ENCODE measurements at places on chromosomes 7 and 10.

DNA sequence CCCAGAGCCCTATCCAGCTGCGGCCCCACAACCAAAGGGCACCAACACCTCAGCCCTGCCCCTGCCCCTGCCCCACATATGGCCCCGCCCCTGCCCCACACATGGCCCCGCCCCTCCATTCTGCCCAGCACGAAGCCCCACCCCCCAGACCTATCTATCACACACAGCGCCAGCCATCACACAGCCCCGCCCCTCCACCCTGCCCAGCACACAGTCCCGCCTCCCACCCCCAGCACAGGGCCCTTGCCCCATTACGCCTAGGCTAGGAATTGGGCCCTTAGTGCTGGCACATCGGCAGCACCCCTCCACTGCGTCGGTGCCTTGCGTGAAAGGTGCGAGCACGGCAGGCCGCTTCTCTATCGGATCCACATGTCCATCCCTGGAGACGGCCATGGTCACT lies 126.8 kb downstream of the MAD1L1 start:
- DNase-seq: no peak

DNA sequence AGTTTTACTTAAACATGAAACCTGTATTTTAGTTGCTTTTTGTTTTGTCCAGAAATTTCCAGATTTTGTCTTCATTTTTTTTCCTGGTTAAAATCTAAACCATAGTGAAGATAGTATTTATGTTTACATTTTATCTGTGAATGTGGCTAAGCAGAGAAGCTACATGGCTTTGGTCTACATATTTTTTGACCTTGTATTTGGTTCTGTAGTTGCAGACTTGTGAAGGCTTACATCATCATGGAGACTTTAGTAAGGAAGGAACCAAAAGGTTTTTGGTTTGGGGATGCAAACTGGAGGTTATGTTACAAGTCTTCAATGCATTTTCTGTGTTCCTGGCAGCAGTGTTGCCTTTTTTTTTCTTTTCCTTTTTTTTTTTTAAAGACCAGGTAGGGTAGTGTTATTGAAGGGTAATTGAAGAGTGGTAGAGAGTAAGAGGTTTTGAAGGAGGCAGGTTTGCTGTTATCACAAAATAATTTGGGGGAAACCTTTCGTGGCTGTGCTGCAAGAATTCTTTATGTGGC lies 30.9 kb upstream of the VDAC2 start:
- no peak for DNase-seq

- DNase-seq: no peak
Measured at GRCh38 chr7:71900556-71900955, 511.6 kb downstream of the CALN1 start.

- no peak for DNase-seq
Measured at GRCh38 chr10:43197834-43198681, 59.8 kb downstream of the CSGALNACT2 start.

DNA sequence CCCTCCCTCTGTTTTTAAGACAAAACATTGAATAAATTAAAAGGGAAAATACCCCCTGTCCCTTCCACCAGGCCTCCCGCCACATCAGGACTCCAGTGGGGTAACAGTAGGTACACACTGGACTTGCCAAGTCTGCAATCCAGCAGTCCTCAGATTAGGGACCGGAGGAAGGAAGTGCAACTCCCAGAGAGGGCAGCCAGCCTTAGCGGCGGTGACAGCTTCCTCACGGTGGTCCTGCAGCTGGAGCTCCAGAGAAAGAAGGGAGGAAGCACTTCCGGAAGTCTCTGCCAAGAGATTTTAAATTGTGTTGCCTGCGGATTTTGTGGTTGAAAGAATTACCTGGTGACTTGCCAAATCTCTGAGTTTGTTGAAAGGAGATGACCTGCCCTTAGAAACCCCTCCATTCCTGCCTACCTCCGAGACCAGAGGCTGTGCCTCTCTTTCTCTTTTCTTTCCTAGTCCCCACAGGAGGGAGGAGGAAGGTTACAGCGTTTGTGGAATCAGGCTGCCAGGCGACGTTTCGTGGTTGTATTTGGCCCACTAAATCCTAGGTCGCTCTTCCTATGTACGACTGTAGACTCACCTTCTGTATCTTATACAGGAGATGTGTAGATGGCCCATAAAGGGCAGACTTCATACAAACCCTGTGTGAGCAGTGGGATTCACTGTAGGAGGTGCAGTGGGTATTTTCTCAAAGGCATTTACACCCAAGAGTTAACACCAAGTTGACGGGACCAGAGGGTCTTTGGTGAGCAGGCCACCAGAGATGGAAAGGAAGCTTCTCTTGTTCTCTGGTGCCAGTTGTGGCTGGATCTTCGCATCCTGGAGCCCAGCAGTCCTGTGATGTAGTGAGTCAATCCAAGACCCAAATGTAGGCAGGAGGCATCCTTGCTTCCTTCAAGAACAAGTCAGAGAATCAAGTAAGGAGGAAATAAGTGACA lies 77.9 kb downstream of the INSIG1 start:
- no peak for DNase-seq

- DNase-seq: no peak
Measured at GRCh38 chr10:75272896-75273295, 37.1 kb upstream of the COMTD1 start.

DNA sequence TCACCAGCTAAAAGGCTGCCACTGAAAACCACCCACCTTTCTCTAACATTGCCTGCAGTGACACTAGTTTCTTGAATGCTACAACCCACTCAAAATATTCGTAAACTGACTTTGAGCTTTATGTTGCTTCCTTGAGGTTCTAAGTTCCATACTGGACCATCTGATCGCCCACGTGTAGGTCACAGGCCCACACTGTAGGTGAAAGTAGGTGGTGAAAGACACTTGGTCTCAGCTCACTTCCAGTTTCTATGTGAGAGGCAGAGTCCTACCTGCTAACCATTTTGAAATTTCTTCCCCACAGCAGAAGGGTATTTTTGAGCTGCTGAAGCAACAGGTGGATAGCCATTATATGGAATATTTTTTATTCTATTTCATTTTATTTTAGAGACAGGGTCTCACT lies 97.3 kb downstream of the MYO3A start:
- no peak for DNase-seq

- no peak for DNase-seq
Measured at GRCh38 chr10:61895898-61896600, 5.5 kb upstream of the ARID5B start.

DNA sequence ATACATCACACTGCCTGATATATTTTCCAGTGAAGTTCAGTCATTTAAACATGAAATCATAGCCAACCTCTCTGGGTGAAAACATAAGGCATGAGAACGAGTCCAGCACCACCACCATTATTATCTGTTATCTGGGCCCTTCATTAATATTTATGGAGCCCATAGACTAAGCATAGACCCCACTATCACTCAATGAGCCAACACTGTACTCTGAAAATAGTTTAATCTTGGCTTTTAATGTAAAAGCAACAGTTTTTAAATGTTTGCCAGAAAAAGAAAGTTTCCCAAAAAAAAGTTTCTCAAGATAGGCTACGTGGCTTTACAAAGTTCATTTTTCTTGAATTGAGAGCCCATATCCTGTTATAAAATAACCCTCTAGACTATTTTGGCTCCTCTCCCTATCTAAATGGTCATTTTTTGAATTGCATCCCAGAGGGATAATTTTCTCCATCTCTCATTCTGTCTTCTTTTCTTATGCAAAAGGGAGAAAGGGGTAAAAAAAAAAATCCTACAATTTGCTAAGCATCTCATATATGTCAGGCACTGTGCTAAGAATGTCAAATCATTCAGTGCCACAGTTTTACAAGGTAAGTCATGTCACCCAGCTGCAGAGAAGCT lies 66.1 kb downstream of the FZD1 start:
- no peak for DNase-seq

GRCh38 chr10:1486841-1487687 lies 250.3 kb downstream of the ADARB2 start:
- no peak for DNase-seq

GRCh38 chr7:116097365-116098009 lies 66.9 kb upstream of the TFEC start:
- DNase-seq: no peak

- DNase-seq: no peak
Measured at GRCh38 chr7:99194301-99194700, 13.6 kb downstream of the KPNA7 start.

DNA sequence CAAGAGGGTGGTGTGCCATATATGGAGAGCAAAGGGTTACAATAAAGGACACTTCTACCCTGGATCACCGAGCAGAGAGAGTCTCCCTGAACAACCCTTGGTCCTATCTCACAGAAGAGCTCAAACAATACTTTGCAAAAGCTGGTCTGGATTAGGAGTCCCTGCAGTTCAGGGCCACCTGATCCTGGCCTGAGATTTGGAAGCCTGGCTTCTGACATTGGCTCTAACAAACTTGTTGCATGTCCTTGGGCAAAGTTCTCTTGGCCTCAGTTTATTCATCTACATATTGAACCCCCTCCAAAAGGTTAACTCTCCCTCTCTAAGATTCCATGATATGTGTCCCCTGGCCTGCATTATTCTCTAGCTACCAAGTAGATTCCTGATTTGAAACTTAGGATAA lies 1.7 kb downstream of the RBP4 start:
- no peak for DNase-seq

GRCh38 chr10:60536529-60537114 lies 146.9 kb upstream of the ANK3 start:
- DNase-seq: no peak

DNA sequence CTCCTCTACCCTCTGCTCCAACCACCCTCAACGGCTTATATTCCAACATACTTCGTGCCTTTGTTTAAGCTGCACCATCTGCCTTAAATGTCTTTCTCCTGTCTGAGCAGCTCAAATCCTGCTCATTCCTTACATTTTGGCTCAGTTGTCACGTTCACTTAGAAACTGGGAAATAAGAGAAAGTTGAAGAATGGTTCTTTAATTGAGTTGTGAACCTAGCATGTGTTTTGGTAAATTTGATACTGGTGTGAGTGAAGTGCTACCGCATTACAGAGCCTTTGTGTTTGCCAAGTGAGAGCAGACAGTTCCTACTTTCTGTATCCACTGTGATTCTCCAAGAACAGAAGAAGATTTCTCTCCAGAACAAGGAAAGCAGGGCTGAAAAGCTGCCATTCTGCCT lies 54.3 kb downstream of the EPDR1 start:
- no peak for DNase-seq

- no peak for DNase-seq
Measured at GRCh38 chr10:67518756-67519155, 177.2 kb downstream of the CTNNA3 start.

DNA sequence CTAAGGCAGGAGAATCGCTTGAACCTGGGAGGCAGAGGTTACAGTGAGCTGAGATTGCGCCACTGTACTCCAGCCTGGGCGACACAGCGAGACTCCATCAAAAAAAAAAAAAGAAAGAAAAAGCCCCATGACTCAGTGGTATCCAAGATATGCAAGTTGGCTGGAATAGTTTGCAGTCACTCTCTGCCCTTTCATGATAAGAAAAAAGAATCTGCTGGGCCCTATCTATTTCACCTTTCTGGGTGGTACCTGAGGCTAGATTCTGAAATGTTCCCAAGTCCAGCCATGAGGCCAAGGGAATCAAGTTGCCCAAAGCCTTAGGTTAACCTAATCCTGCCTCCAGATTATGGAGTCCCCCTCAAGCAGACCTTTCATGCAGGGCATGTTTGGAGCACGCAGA lies 24.3 kb downstream of the NKX2-3 start:
- DNase-seq: no peak

DNA sequence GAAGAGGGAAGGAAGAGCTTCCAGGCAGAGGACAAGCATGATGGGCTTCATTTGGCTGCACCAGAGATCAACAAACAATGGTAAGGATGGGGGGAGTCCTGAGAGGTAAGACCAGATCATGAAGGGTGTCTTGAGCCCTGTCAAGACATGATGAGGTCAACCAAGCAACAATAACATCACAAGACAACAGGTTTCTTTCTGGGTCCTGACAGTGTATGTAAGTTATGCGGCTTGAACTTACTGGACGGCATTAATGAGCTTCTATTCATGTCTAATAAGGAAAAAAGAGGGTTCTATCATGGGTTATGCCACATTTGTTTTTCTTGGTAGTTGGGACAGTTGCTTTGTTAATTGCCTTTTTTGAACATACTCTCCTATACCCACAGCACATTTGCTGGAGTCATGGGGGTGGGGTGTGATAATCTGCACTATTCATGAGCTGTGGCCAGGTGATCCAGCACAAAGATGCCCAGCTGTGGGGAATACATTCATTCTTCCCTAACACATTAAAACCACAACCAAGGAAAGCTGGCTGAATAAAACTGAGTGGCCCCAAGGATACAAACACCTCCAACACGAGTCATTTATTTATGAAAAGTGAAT lies 168.8 kb upstream of the KLF14 start:
- no peak for DNase-seq

DNA sequence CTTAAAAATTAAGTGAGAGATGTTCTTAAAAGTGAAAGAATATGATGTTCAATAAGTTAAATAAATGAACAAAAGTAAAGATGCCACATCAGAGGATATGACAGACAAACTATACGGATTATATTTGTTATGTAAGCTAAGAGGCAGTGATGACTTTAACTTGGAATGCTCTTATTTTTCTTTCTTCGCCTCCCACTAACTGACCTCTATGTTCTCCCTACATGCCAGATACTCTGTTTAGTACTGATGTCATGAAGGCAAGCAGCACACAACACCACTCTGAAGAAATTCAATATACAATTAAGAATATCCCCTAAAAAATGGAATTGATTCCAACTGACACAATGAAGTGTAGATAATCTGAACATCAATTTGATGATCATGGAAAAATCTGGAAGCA lies 223.4 kb downstream of the DOCK4 start:
- DNase-seq: no peak

- DNase-seq: no peak
Measured at GRCh38 chr7:16804674-16805439, at the start of gene AGR2. Gene AGR2 (minus strand): TSS chr7:16804999. CDS start chr7:16801796, 3,203 bp downstream.

DNA sequence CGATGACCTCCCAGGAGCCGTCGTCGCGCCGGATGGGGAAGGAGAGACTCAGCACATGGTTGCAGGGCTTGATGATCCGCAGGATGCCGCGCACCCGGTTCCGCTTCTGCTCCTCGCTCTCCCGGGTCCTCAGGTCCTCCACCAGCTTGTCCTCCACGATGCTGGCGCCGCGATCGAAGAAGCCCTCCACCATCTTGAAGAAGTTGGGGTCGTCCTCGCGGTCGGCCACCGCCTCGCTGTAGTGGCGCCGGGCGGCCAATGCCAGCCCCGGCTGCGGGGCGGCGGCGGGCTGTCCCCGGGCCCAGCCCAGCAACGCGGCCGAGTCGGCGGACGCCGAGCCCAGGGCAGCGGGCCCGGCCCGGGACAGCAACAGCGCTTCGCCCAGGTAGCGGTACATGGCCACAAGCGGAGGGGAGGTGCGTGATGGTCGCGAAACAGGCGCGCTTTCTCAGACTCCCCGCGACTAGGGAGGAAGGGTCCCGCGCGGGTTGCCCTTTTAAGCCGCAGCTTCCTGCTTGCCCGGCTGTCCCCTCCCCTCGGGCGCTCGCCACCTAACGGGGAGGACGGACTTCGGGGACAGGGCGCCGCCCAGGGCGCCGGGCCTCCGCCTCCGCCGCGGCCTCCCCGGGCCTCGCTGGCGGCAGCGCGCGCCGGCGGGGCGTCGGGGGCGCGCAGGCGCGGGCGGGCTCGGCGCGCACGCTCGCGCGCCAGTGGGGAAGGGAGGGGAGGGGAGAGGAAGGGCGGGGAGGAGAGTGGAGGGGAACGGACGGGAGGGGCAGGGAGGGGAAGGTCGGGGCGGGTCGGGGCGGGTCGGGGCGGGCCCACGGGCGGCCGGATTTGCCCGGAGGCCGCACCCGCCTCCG lies at the start of the genes GLUD1 and SHLD2:
TSS of gene GLUD1 (minus strand) at position 471 of the 863 bp plus-strand sequence. CDS start at position 397, 74 bp downstream.
TSS of gene SHLD2 (plus strand) at position 834 of the 863 bp plus-strand sequence. CDS start 56,149 bp downstream, outside the sequence.
- no peak for DNase-seq

Data from NCI-H187 treated with DMSO at 0.1 percent for 48 hours (cell line).